ENCODE measurements at places on chromosomes 6 and 20.
A peak's percentile ranks its signal among the peaks of the same experiment; 100 is the strongest.

DNA sequence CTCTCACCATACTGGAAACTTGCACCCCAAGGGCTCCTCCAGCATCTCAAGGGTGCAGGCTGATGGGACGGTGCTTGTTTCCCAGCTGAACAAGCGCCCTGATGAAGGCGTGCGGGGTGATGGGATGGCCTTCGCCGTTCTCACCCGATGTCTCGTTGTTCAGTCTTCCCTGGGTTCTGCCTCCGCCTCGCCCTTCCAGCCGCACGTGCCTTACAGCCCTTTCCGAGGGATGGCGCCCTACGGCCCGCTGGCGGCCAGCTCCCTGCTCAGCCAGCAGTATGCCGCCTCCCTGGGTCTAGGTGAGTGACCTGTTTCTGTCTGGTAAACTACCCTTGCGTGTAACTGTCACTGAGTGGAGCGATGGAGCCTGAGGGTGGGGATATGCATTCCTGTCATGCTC lies 3.9 kb downstream of the LSM14B start:
- DNase-seq: no peak

- DNase-seq: no peak
Observed at GRCh38 chr20:63367446-63368055, 6.4 kb upstream of the CHRNA4 start.

GRCh38 chr6:118770112-118770788 lies 118.9 kb upstream of the CEP85L start:
- DNase-seq: no peak

- peak; percentile 72 for DNase-seq
Observed at GRCh38 chr6:169171951-169172350, 81.7 kb downstream of the THBS2 start.

- no peak for DNase-seq
Observed at GRCh38 chr6:41700463-41701347, 34.7 kb downstream of the TFEB start.

DNA sequence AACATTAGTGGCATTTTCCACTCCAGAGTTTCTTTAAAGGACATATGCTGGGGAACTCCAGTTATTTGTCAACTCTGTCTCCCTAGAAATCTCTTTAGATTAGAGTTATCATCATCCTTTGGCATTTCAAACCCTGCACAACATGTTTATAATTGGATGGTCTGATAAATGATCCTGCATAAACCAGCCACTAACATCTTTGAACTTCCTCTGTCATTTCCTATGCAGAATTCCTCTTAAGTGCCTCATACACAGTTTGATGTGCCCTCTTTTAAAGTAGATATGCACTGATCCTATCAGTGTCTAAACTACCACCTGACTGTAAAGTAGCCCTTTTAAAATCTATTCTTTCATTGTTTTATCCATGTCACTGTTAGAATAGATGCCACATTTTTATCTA lies 306.3 kb upstream of the IRAK1BP1 start:
- DNase-seq: no peak

GRCh38 chr20:2804041-2804828 lies 3.8 kb upstream of the CPXM1 start:
- DNase-seq: no peak

Data from adipocyte (in vitro differentiated cells).